NCI-H345 (cell line): ENCODE measurements at places on chromosomes 3 and 15.

- DNase-seq: no peak
Measured at GRCh38 chr3:183222631-183223235, 30.3 kb upstream of the B3GNT5 start.

GRCh38 chr3:72044231-72044855 is 259.4 kb upstream of the PROK2 start:
- DNase-seq: no peak

- no peak for DNase-seq
Measured at GRCh38 chr3:180983136-180983535, 6.4 kb downstream of the DNAJC19 start.

- DNase-seq: peak; percentile 90
Measured at GRCh38 chr3:11770477-11771391, 76.0 kb downstream of the TAMM41 start.

GRCh38 chr3:64548200-64548889 is 139.5 kb downstream of the ADAMTS9 start:
- no peak for DNase-seq

GRCh38 chr15:59933607-59934006 is 70.5 kb upstream of the FOXB1 start:
- no peak for DNase-seq

- DNase-seq: no peak
Measured at GRCh38 chr15:38084289-38084688, 149.8 kb downstream of the TMCO5A start.

- no peak for DNase-seq
Measured at GRCh38 chr3:117272876-117273523, 563.4 kb downstream of the TUSC7 start.

DNA sequence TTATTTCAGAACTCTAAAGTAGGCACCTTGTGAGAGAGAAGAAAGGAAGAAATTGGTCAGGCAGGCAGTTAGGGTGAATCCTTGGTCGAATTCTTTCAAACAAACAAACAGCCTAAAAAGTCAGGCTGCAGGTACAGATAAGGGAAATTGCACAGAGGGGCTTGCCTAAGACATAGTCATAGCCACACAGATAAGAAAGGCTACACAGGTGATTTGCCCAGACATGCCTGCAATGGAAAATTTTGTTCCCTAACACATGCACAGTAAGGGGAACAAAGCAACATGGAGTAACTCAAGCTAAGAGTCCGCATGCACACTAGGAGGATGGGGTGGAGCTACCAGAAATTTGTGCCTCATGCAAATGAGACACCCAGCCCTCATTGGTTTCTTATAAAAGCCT is 91.4 kb upstream of the TUSC7 start:
- DNase-seq: no peak

- DNase-seq: no peak
Measured at GRCh38 chr3:64094713-64095079, 71.4 kb upstream of the PSMD6 start.

- DNase-seq: no peak
Measured at GRCh38 chr3:123609063-123609462, 24.2 kb upstream of the HACD2 start.

DNA sequence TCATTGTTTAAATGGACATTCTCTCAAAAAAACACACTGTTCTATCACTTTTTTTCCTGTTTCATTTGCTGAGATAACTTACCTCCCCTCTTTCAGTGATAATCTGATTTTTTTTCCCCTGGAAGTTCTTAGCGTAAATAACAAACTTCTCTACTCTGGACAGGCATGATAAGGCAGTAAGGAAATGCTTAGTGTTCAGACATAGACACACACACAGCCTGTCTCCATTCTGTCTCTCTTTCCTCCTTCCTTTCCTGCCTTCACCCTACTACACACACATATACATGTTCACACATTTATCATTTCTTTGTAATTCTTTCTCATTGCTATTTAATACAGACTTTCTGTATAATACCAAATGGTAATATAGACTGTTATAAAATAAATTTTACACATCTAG is 470.8 kb upstream of the ROBO1 start:
- DNase-seq: no peak

DNA sequence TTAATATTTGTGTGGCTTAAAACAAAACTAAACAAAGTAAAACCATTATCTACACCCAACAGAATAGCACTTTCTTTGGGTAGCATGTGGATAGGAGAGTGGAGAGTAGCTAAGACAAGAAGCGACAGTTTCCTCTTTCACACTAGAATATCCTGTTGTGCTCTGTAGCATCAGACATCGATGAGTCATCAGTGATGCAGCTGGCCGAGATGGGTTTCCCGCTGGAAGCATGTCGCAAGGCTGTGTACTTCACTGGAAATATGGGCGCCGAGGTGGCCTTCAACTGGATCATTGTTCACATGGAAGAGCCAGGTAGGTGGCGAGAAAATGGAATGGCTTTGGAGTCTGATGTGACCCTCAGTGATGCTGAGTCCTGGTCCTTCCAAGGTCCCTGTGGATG is 108.1 kb downstream of the USP13 start:
- DNase-seq: no peak

- DNase-seq: no peak
Measured at GRCh38 chr3:16280671-16281070, 15.7 kb downstream of the OXNAD1 start.

DNA sequence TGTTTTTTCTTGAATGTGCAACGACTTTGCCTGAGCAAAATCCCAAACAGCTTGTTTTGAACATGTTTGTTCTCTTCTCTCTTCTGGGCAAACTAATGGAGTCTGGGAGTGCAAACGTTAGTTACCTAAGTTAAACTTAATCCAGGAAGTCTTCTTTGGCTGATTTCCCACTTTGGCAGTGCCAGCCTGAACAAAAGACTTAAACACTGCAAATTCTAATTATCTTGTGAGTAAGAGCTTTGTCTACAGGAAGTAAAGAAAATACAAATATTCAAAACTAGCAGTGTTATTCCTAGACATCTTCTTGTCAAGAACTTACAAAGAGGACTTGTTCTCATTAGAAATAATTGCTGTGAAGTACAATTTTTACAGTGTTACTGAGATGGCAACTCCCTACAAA is 16.7 kb upstream of the DENND6A start:
- no peak for DNase-seq

GRCh38 chr15:99556011-99556410 is 9.8 kb upstream of the MEF2A start:
- DNase-seq: no peak

DNA sequence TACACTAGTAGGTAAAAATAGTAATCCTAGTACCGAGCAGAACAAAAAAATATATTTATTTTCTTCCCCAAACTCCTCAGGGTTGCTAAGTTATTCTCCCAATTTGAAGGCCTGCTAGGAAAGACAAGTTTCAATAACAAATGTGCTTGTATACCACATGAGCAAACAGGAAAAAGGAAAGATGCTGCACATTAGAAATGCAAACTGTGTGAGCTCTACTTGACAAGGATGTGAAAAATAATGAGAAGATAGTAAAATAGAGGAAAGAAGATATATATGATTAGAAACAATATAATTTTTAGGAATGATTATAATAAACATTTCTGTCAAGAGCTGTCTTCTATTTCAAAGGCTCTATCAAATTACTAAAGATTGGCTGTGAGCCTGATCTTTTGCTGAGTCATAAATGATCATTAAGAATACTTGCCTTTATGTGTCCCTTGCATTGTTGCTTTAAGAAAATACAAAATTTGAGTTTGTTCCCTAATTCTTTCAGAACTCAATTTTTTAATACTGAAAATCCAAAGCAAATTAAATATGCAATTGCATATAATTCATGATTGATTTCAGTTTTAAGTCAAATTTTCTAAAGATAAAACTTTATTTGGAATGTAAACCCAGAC is 174.2 kb downstream of the NEK10 start:
- no peak for DNase-seq

DNA sequence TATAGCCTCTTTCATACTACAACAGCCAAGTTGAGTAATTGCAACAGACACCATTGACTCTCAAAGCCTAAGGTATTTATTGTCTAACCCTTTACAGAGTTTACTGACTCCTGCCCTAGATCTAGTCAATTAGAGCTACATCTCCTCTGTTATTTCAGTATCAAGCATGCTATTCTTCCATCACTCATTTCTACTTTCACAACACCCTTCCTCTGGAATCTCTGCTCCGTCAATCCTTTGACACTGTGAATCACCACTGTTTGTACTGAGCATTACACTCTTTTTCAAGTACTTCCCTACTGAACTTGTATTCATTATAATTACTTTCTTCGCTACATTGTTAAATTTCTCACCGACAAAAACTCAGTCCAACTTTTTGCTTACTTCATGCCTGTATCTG is 121.8 kb downstream of the ZNF609 start:
- DNase-seq: no peak

- DNase-seq: no peak
Measured at GRCh38 chr3:127994011-127994410, 58.2 kb upstream of the SEC61A1 start.

DNA sequence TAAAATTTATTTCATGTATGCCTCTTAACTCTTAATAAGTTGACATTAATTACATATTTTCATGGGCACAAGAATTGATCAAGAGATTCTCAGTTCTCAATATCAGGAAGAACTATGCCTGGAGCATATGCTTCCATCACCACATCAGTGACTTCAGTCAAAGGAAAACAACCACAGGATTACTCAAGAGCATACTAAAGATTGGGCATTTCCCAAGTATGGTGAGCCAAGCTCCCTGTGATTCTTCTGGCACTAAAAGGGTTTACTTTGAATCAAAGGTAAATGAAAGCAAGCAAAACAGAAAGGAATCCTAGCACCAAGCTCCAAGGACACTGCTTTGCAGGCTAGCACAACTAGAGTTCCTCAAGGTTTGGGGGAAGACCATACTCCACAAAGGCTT is 44.6 kb downstream of the FMN1 start:
- no peak for DNase-seq

DNA sequence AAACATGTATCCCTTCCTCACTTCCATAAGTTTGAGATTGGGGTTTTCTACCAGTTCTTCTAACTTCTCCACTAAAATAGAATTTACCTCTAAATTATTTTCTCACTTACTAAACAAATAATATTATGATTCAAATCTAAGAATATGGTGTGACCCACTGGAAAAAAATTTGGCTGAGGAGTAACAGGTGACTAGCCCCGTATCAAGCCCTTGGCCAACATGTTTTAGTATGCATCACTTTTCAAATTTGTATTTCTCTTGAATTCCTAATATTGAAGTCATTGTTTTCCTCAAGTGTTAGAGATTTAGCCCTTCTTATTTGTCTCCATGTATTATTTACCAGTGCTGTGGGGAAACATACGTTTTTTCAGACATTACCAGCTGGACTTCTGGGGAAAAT is 759.4 kb downstream of the NSUN3 start:
- DNase-seq: no peak

DNA sequence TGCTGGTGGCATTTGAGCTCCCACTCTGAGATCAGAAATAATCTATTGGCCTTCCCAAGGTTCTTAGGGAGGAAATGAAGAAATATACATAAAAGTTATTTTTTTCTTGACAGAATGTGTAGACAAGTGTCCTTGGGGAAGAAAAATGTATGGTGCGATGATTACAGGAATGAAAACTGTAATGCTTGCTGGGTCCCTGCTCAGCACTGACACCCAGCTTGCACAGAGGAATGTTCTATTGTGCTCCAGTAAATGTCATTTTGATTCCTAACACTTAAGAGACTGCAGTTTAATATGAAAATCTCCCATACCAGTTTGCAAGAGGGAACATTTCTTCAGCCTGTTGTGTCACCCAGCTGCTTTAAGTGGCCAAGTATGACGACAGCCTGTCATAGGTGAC is 271.3 kb upstream of the TPM1 start:
- DNase-seq: no peak

DNA sequence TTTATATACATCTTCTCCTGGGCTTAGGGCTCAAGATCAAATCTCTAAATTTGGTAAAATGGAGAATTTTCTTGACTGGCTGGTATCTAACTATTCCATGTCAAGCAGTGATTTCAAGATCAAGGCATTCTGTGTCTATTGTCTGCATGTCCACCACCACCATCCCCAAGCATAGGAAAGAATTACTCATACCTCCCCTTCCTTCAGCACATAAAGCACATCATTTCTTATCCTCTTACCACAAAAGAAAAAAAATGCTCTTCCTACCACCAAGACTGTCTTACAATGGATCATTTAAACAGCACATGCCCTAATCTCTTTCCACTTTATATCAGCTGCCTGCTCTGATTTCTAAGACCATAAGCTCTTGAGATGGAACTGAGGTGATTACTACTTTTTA is 470.5 kb upstream of the THBS1 start:
- no peak for DNase-seq

DNA sequence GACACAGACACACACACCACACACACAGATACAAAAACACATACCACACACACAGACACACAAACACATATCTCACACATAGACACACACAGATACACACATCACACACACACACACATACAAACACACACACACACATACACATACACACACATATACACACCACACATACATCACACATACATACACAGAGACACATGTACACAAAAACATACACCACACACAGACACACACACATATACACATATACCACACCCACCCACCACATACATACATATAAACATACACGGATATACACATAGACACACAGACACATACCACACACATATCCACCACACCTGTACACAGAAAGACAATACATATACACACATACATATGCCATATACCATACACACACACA is 66.7 kb downstream of the RASGRF1 start:
- no peak for DNase-seq

DNA sequence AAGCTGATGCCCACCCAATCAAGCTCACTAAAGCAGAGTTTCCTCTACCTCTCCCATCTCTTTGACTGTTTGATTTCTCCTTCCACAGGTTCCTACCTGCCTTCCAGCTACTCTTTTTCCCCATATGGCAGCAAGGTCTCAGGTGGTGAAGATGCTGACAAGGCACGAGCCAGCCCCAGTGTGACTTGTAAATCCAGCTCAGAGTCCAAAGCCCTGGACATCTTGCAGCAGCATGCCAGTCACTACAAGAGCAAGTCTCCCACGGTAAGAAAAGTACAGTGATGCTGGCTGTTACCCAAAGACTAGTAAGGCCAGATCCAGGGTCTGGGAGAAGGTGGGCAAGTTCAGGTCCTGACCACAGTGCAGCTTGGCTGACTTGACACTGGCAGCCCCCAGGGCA is 95.3 kb downstream of the RBPMS2 start:
- DNase-seq: no peak
